GM10248 (cell line): ENCODE measurements at places on chromosomes 16 and 17.

- DNase-seq: no peak
Observed at GRCh38 chr17:48490451-48490892, 40.3 kb downstream of the HOXB1 start.

GRCh38 chr16:12150600-12150999, 174.1 kb downstream of the SNX29 start:
- DNase-seq: no peak

GRCh38 chr17:44115585-44116415, 7.6 kb downstream of the HDAC5 start:
- DNase-seq: no peak

GRCh38 chr16:64830653-64831052, 291.2 kb downstream of the CDH11 start:
- no peak for DNase-seq

DNA sequence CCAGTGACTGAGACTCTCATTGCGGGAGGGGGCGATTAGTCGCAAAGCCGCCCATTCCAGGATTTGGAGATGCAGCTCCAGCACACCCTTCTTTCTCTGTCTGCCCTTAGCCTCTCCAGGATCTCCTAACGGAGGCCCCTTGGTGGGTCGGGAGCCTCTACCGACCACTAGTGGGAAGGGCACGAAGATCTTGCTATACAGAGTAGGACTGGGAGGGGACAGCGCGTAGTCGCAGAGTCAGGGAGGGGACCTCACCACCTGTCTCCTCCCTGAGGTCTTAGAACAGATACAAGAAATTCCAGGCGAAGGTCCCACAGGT, 588 bp upstream of the SMTNL2 start:
- DNase-seq: no peak

DNA sequence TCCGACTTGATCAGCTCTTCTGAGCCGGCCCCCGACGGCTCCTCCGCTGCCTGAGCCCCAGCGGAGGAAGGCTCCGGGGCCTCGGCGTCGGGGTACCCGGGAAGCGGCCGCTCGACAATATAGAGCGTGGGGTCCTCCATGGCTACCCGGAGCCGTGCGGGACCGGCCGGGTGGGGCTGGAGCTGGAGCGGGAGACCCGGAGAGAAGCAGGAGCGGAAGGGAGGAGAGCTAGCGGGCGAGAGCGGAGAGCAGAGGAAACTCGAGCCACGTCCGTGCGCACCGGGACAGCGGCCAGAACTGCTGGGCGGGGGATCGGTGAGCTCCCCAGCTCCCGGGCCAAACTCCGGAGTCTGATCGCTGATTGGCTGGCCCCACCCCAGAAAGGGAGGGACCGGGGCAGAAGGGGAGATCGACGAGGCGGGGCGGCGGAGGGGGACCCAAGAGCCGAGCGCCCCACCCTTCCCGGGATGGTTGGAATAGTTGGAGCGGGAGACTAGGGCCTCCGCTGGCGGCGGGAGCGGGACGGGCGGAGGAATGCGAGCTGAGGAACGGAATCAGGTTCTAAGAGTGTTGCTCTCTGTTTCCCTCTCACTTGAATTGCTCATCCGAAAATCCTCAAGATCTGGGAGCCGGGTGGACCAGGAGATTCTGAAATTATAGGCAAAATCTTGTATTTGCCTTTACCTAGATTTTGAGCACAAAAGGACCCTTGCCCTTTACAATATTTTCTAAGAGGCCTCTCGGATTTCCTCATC, at the start of gene CAVIN1:
TSS of gene CAVIN1 (minus strand) at position 299 of the 755 bp plus-strand sequence. CDS start at position 140, 159 bp downstream.
- DNase-seq: peak; percentile 69

GRCh38 chr16:50472472-50472871, 75.7 kb upstream of the NKD1 start:
- no peak for DNase-seq

DNA sequence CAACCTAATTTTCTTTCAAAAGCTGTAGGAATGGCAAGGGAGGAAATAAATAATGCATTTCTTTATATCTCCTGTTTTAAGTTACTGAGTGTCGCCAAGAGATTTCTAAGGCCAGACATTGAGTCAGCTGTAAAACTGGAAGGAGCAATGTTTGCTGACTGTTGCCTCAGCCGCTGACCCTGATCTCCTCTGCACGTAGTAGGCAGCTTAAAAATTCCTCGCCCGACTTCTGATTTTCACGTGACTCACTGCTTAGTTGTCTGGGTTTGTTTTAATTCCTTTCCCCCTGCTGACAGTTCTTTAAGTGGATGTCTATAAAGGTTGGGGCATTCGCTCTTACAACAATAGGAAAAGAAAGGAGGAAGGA, 100.6 kb downstream of the WWOX start:
- no peak for DNase-seq

DNA sequence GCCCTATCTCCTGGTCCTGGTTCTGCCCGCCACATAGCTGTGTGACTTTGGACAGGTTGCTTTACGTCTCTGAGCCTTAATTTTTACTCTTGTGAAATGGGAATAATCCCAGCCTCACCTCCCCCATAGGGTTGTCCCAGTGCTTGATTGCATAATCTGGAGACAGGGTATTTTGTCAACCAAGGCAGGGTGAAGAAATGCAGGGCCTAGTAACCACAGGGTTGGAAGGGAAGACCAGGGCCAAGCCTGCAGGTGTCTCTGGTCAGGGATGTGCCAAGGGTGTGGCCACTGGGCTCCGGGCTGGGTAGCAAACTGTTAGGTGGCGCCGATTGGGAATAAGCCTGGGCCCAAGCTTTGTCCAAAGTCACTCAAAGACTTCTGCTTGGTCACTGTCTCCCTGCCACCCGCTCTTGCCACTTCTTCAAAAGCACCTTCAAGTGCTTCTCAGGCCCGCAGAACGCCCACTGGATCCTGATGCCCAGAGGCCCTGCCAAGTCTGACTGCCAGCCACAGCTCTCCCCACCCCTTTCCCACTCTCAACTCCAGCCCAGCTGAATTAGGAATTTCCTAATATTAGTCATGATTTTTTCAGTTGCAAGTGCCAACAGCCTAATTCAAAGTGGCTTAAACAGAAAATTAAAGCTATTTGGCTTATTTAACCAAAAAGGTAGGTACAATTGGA, 20.6 kb upstream of the COL1A1 start:
- no peak for DNase-seq

GRCh38 chr17:60618854-60619526, 19.0 kb downstream of the PPM1D start:
- DNase-seq: no peak

- no peak for DNase-seq
Observed at GRCh38 chr17:40093580-40094201, 6.7 kb downstream of the NR1D1 start.

GRCh38 chr17:72466199-72466598, 345.4 kb downstream of the SOX9 start:
- peak; percentile 65 for DNase-seq

DNA sequence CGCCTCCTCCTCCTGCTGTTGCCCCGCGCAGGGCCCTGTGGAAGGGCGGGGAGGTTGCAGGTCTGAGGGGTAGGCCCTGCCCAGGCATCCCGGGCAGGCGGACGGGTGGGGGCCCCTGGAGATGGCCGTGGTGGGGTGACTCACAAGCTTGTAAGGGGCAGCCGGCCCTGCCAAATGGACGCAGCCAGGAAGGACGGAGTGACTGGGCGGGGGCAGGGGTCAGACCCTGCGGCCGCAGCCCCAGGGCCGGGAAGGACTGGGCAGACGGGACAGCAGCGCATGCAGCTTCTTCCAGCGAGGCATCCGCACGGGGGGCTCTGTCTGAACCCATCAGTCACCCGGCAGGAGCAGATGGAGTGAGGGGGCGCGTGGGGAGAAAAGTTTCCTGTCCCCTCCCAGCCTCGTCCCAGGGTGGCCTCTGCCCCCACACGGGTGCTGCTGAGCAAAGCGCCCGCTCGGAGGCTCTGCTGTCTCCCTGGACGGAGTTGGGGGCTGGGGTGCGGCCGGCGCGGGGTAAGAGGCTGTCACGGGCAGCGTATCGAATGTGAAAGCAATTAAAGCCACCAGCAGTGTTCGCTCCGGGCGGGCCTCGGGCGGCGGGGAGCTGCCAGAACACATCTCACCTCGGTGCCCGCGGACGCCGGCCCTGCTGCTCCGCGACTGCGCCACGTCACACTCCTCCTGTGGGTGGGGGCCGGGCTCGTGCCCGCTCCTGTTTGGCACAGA, 5.4 kb upstream of the PRR35 start:
- DNase-seq: no peak

GRCh38 chr16:22838681-22839080, 24.7 kb downstream of the HS3ST2 start:
- no peak for DNase-seq

DNA sequence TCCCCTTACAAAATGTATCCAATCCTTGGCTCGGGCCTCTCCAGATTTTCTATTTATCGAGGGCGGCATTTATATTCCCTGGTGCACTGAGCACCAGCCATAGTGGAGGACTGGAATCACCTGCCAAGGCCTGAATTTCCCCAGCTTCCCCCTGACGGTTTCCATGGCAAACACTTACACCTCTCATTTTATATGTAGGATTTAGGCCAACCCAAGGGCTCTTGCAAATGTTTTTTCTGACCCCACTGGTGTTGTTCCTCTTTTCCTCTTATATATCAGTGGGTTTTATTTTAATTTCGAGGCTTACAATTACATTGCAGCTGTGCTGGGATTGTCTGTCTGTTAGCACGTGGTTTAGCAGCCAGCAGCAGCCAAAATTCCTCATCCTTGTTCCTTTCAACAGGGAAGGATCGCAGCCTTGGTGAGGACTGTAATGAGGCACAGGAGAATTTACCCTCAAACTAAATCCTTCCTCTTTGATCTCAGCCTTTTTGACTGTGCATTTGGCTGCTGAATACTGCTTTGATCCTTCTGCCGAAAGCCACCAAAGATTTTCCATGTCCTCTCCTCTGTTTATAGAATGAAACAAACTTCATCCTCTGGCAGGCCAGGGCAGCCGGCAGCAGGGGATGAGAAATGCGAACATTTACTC, 26.5 kb upstream of the CES5A start:
- DNase-seq: no peak
